ENCODE measurements at places on chromosomes 1 and 21.

GRCh38 chr1:234836776-234837357, 226.9 kb upstream of the IRF2BP2 start:
- no peak for DNase-seq

GRCh38 chr21:25944672-25945213, 210.0 kb downstream of the GABPA start:
- DNase-seq, result no peak

DNA sequence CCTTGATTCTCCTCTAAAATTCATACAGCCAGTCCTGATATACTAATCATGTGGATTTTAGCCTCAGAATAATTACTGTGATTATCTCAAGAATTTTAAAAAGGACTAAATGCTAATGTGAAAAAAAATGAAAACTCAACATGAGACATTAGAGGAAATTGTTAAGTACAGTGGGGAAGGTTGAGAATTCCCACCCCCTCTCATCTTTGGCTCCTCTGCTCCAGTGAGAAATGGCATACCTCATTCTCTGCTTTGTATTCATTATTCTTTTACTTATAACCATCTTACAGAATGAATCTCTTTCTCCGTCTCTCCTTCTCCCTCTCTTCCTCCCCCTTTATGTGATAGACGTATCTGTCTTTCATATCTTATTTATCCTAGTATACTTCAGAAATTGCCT, 70.9 kb downstream of the DIRAS3 start:
- no peak for DNase-seq

GRCh38 chr1:40808002-40808401, 24.4 kb downstream of the KCNQ4 start:
- DNase-seq, result no peak

DNA sequence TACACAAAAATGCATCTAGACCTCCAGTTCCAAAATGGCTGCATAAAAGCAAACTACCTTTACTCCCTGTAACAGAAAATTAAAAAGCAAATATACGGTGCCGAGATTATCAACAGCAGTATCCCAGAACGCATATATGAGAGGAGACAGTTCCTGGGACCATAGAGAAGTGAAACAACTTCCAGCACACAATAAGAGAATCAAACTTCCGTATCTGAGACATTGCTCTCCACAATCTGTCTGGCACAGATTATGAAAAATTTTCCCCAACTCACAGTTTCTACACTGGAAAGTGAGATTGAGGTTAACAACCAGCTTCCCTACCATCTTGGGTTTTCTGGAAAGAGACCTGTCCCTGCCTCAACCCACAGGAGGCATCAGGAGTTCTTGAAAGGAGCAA, 47.2 kb upstream of the ST6GALNAC3 start:
- no peak for DNase-seq

DNA sequence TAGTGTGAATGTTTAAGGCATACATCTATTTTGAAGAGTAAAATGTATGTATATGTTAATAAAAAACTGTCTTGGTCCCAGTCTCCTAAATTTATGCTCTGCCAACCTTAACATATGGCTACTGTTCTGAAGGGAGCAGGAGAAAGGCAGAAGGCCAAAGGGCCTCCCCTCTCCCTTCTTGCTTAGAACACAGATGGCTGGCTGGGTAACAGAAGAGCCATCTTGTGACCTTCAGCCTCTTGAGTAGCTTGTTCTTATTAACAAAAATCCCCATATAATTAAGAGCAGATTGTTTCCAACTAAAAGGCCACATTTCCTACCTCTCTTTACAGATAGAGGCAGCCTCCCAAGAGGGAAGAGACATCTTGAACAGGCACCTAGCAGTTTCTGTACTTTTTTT, 36.1 kb downstream of the EPB41 start:
- DNase-seq, result no peak

- no peak for DNase-seq
These were observed 123.2 kb downstream of the MAB21L3 start for GRCh38 chr1:116234429-116234828.

DNA sequence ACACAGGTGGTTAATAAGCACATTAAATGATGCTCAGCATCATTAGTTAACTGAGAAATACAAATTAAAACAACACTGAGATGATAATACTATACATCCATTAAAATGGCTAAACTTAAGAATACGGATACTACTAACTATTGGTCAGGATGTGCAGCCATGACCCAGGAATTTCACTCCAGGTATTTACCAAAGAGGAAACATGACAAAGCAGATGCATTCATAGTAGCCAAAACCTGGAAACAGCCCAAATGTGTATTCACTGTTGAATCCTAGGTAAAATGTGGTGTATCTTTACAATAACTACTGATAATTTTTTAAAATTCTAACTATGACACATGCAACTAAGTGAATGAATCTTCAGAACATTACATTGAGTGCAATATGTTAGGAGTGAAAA, 73.0 kb downstream of the PTPRC start:
- no peak for DNase-seq

DNA sequence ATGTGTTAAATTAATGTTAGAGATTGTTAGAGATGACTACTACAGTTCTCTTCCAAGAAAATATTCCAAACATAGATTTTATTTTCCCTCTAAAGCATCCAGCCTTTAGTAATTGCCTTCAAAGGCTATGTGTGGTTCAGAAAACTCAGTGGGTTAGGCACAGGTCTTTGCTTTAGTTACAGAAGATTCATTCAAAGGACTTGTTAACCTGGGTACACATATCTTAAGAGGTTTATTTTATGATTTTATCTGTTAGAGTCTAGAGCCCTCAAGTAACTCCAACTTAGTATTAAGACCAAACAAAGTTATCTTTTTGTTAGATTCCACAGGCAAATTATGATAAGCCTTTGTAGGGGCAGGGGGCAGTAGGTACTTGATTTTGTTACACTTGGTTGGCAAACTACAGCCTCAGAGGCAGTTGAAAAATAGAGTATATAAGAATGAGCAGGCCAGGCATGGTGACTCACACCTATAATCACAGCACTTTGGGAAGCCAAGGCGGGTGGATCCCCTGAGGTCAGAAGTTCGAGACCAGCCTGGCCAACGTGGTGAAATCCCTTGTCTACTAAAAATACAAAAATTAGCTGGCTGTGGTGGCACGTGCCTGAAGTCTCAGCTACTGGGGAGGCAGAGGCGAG, 37.9 kb downstream of the CXADR start:
- DNase-seq, result no peak

- no peak for DNase-seq
These were observed 52.7 kb downstream of the GLUL start for GRCh38 chr1:182338806-182339370.

DNA sequence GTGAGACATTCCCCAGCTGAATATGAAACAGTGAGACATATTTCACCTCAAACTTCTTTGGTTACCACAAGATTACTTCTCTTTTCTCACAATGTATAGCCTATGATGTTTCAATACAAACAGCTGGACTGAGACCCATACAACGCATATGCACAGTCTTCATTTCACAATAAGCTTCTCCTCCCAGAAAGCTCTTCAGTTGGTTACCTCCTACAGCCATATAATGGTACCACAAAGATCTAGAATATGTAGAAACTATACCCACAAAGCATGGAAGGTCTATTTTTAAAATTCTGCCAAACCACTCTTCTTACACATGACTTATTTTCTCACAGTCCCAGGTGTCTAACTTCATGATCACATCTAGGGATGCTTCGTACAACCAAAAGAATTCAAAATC, 70.8 kb downstream of the JAK1 start:
- DNase-seq, result no peak

DNA sequence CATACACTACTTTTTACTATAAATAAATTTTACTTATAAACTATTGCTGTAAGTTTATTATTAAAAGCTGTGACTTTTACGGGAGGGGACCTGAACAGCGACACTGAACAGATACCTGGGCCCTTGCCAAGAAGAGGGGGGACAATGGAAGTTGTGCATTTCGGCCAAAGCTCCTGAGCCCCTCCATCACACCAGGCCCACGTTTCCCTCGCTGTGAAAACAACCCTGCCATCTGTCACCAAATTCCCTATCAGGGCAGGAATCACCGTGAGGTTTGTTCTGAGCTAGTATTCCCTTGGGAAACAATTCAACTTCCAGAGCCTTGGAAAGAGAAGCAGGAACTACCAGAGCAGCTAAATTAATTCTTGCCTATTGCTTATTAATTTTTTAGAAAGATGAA, 37.0 kb downstream of the VTCN1 start:
- no peak for DNase-seq

DNA sequence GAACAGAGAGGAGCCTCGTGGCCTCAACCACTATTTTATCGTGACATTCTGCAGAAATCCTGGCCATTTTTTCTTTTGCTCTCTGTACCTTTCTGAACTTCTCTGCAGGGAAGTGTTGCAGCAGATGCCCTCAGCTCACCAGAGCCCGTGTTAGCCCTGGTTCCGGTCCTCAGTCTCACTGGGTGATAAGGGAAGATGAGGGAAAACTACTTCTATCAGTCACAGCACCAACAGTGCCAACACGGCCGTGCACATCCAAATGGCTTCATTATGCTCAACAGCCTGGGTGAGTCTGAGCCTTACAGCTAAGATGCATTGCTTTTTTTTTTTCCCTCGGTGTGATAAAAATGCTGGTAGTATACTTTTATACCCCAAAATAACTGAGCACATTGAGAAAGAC, 93.0 kb downstream of the KIF26B start:
- DNase-seq, result no peak

- DNase-seq, result no peak
These were observed 14.3 kb upstream of the EDN2 start for GRCh38 chr1:41498804-41499203.

- no peak for DNase-seq
These were observed 12.4 kb upstream of the THRAP3 start for GRCh38 chr1:36211841-36212240.

- peak; percentile 96 for DNase-seq
These were observed at the start of gene DNALI1 for GRCh38 chr1:37556712-37557196. DNALI1 (plus strand) TSS chr1:37556940; CDS start chr1:37556995, 55 bp downstream.

DNA sequence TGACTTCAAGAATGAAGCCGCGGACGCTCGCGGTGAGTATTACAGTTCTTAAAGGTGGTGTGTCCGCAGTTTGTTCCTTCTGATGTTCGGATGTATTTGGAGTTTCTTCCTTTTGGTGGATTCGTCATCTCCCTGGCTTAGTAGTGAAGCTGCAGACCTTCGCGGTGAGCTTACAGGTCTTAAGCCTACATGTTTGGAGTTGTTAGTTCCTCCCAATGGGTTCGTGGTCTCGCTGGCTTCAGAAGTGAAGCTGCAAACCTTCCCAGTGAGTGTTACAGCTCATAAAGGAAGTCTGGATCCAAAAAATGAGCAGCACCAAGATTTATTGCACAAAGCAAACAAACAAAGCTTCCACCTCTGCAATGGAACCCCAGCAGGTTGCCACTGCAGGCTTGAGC, 14.7 kb downstream of the LDLRAD1 start:
- DNase-seq, result no peak

DNA sequence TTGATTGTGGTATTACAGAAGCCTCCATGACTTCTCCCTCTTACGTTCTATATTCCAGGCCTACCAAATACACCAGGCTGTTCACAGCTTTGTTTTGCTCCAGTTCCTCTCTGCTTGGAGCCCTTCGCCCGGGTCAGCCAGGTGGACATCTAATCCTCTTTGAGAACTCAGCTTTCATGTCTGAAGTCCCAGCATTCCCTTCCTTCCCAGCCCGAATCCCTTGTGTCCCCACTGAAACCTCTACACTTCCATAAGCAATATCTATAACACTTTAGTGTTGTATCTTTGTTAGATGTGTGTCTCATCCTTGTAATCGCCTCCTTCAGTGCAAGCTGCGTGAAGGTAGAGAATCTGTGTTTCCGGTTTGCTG, 1.9 kb downstream of the RNF11 start:
- no peak for DNase-seq

GRCh38 chr1:246216906-246217305, 290.2 kb downstream of the SMYD3 start:
- no peak for DNase-seq

GRCh38 chr1:154788886-154789285, 81.2 kb downstream of the KCNN3 start:
- DNase-seq, result no peak

- DNase-seq, result no peak
These were observed 186.6 kb downstream of the GRIK3 start for GRCh38 chr1:36847761-36848160.

DNA sequence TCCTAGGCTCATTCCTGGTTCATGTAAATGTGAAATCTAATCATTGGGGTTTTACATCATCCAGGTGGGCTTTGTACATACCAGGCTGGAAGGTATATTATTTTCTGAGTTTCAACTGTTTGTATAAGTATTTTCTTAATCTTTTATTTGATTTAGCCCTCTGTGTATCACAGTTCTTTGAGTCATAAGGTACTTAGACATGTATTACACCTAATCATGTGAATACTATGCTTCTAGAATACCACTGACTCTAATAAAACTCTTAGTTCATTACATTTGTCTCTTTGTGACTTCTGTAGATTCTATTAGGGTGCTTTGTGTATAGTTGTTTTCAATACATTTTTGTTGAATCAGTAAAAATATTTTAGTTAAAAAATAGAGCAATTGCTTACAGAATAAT, 92.8 kb downstream of the ZFYVE9 start:
- no peak for DNase-seq

GRCh38 chr1:112927462-112927990, 28.5 kb downstream of the SLC16A1 start:
- DNase-seq, result no peak

- DNase-seq, result no peak
These were observed 29.7 kb downstream of the SSBP3 start for GRCh38 chr1:54376430-54377039.

- DNase-seq, result no peak
These were observed 12.5 kb downstream of the NR5A2 start for GRCh38 chr1:200039849-200040474.

DNA sequence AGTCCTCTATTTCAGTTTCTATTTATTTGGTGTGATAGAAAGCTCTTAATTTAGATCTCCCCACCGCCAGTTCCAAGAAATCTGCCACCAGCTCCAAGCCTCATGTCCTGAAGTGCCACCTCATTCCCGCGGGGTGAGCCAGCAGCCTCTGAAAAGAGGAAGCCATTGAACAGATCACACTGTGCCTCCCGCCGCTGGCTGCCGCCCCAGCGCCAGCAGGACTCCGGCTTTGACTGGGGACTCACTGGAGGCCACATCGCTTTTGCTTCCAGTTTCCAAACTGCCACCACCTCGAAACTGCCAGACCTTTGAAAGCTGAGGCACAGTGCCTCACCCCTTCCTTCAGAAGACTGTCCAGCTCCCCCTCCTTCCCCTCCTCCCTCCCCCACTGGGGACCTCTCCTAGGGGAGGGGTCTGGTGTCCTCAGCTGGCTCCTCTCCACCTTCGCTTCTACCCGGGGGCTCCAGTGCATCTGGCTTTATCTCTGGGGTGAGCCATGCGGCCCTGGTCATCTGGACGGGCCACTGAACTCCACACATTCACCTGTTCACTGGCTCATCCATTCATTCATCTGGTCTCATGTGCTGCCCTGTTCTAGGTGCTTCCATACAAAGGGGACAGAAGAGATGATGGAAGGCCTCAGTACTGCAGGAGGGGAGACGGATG, 58.9 kb downstream of the VPS26C start:
- no peak for DNase-seq
